ENCODE measurements at places on chromosomes 12 and 14. TPM values are rescaled to one million over a fixed set of nuclear protein-coding genes. Genes with fewer than 3 reads are reported as not detected.

Gene DLGAP5
- 17.9 TPM for total RNA-seq

DNA sequence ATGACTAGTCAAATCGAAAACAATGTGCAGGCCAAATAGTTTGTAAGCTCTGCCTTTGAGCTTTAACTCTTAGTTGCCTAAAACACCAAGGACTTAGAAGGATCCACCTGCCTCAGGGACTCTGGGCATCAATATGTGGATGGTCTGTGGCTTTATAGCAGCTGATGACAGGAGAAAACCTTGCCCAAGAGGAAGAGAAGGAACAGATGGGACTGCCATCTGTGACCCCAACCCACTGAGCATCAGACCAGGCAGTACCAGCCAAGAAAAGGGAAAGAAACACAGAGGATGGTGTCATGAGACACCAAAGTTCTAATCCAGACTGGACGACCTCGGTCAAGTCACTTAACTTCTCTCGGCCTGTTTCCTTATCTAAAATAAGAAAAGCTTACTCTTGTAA is 12.7 kb downstream of the TGFB3 start:
- ATAC-seq: no peak

Gene OTX2
- not detected for total RNA-seq

GRCh38 chr14:104657563-104658324 is 31.7 kb upstream of the INF2 start:
- ATAC-seq: peak; percentile 42

Gene NTF3
- total RNA-seq: 2.0 TPM

Gene C12orf54
- 8.5 TPM for total RNA-seq

Gene DIP2B
- total RNA-seq: 35.3 TPM

- ATAC-seq: no peak
Measured at GRCh38 chr12:111838353-111838752, 3.7 kb upstream of the MAPKAPK5 start.

DNA sequence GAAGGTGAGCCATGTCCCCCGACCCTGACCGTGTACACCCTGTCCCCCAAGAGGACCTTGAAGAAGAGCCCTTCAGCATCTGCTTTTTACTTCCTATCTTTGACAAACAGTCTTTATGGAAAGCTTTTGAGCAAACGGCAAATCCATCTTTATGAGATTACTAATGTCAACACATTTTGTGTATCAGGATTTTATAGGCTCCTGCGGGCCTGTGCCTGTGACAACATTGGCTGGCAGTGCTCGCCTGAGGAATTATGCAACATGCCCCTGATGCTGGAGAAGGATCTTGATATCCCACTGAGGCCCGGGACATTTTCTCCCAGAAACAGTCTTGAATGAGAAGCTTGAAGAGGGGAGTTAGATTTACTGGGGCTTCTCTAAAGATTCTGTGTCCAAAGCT is 416.5 kb downstream of the NRXN3 start:
- no peak for ATAC-seq

GRCh38 chr12:107467716-107468115 is 217.9 kb upstream of the PWP1 start:
- ATAC-seq: no peak

- peak; percentile 37 for ATAC-seq
Measured at GRCh38 chr12:101616027-101616494, 21.3 kb downstream of the MYBPC1 start.

Gene SLCO1A2
- total RNA-seq: not detected

Gene PNN
- total RNA-seq: 24.3 TPM

GRCh38 chr14:73452341-73453186 is 5.8 kb downstream of the NUMB start:
- ATAC-seq: no peak

DNA sequence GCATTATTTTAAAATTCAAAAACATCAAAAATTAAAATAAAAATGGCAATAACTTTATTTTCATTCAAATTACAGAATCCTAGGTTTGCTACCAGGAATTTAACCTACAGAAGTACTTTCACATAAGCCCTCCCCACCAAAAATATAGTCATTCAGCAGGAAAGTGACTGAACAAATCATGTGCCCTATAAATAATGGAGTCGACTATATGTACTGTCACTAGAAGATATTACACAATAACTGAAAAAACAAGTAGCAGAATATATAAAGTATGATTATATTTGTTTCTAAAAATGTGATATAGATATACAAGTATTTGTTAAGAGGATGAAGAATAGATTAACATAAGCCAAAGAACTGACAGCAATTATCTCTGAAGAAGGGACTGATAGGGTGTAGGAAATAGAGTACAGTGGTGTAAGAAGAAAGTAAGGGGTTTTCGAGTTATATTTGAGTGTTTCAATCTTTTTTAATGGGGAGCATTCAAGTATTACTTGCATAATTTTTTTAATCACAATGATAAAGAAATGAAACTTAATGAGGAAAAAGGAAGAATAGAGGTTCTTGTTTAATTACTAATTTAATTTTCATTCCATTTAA is 7.9 kb downstream of the C2CD5 start:
- ATAC-seq: no peak

GRCh38 chr14:104361101-104361591 is 218.4 kb upstream of the C14orf180 start:
- ATAC-seq: no peak

DNA sequence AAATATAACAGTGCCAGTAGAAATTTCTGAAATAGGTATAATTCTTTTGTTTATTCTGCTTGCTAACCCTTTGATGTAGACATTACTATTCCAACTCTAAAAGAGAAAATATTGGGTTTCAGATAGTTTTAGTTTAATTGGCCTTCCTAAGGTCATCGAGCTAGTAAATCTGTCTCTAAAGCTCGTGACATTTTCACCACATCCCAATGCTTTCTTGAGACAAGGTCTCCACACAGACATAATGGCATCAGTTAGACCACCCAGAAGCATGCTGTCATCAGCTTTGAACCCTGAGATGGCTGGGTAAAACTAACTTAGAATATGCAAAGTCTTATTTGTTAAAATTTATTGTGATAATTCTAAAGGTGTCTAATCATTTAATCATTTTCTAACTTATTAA is 52.0 kb downstream of the PIK3C2G start:
- ATAC-seq: no peak

DNA sequence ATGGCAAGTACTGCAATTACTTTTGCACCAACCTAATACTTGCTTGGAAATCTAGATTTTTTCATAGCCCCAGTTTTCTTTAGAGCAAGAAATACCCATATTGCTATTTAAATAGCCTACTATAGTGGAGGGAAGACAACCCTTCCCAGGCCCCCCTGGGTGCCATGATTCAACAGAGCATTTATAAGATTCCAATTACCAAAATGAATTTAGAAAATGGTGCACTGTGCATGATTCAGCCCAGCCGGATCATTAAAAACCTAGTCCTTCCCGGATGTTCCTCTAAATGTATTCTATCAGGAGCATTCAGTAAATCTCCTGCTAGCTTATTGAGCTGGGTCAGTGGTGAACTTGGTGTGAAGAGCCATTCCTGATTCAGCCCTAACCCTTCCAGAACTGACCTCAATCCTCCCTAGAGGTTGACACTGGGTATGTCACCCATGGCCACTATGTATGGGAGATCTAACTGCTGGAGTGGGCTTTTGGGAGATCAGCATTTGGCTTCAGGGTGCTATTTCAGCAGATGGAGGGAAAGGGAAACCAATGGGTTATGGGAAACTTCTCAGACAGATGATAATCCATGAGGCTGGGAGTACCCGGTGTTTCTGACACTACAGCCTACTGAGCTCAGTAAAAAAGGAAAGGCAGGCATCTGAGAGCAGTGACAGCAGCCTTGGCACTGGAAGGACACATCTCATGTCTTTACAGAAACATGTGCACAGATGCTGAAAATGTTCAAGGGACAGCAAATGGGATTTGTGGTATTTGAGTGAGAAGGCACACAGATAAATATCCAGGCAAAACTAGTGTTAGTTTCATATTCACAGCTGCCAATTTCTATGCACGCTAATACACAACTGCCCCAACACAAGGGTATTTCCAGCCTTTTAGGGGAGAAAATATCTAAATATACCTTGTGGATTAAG is 258.9 kb downstream of the DPF3 start:
- ATAC-seq: no peak

GRCh38 chr12:47573146-47573659 is 132.6 kb downstream of the RPAP3 start:
- no peak for ATAC-seq

DNA sequence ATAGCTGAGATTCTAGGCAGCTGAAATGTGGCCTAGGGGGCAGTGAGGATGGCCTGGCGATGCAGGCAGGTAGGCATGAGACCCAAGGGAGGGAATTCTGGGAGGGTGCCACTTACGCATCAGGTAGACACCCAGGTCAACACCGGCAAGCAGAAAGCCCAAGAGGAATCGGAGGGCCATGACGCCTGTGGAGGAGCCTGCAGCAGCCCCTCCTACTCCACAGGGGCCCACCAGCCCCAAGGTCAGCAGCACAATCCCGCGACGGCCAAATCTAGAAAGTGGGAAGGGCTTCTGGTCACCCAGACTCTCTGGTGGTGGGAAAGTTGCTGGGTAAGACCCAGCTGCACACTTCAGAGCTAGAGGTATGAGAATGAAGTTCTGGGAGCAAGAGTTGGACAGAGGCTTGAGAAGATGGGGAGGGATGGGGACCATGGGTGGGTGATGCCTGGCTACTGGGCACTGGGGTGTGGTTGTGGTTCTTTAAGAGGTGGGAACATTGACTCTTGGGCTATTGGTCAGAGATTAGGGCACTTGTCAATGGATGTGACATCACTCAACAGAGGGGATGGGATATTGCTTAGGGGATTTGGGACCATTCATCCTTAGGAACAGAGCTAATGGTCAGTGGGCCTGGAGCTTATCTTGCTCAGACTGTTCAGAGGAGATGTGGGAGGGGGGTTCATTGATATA is 3.4 kb downstream of the SLC22A17 start:
- ATAC-seq: no peak

All from esophagus mucosa (tissue), 1 donor.